ENCODE measurements at places on chromosomes 4 and X.
A peak's percentile ranks its signal among the peaks of the same experiment; 100 is the strongest.

DNA sequence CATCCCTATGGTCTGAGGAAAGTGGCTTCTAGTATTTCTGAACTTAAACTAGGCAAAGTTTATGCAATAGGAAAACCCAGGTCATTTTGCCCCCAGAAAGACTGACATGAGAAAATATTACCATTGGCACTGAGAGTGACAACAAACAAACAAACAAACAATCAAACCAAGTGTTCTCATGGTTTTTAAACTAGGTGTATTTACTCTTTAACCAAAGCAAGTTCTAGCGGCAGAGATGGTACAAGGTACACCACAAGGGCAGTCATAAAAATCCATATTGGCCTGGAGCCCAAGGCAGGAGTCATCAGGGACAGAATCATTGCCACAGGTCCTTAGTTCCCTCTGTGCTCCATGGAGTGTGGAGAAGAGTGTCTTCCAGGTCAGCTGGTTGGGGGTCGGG lies 26.0 kb upstream of the ENPEP start:
- DNase-seq = no peak

DNA sequence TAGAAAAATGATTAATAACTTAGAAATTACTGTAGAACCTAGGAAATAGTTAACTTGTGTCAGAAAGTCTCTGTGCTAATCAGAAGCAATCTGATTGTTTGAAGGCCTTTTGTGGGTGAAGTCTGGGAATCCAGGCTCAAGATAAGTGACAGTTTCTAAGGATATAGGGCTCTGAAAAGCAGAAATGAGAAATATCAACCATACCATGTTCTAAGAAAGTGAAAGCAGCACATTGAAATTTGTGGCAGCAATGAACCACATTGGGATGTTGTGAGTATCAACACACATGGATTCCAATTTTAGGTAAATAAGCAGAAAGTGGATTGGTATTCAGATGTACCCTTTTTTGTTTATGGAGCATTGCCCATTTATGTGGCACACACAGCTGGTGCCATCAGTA lies 464.6 kb downstream of the IL15 start:
- no peak for DNase-seq

- DNase-seq = no peak
These were observed 41.1 kb downstream of the HPF1 start for GRCh38 chr4:169716677-169717076.

- peak; percentile 4 for DNase-seq
These were observed 1761.0 kb downstream of the STIM2 start for GRCh38 chr4:28621591-28621990.

DNA sequence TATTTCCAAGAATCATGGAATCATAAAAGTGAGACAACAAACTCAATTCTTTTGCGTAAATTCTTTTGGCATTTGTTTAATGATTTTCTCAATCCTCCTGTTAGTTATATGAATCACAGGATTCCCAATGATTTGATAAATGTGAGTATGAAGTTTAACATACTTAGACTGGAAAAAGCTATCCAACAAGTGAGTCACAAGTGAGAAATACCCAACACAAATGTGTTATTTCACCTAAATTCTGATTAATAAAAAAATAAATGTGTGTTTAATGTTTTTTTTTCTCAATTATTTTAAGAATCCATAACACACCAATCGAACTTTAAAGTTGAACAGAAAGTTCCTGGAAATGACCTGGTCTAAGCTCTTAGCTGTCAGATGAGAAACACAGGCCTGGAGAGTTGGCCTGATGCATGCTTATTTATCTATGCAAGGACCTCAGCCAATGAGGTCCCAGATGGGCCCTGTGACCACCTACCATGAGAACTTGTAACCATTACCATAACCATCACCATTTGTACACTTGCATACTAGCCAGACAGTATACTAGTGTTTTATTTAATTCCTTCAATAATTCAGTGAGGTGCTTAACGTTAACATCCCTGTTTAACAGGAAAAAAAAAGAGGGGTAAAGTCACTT lies 386.7 kb downstream of the SPRY1 start:
- peak; percentile 23 for DNase-seq

DNA sequence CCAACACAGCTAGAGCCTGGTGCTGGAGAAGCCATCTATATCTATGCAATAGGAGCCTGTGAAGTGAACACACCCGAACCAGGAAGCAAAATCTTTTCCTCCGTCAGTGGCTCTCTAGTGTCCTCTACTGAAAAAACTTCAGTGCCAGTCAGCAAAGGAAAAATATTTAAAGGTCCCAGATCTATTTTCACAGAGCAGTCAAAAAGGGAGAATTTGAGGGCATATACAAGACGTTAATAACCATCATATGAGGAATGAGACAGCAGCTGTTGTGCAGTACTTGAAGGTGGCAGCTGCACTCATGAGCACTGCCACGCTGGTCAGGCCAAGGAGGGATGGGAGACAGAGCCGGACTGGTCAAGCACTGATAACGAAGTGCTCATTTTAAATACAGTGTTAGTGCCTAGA lies 14.4 kb downstream of the MCUB start:
- no peak for DNase-seq

- DNase-seq = no peak
These were observed at the start of gene RAB33B for GRCh38 chr4:139454111-139455045. Gene RAB33B (plus strand): TSS chr4:139454121. CDS start chr4:139454196, 75 bp downstream.

GRCh38 chr4:97330917-97331316 lies 812.4 kb downstream of the STPG2 start:
- DNase-seq = no peak

GRCh38 chr4:47824840-47825239 lies 13.0 kb downstream of the CORIN start:
- no peak for DNase-seq

DNA sequence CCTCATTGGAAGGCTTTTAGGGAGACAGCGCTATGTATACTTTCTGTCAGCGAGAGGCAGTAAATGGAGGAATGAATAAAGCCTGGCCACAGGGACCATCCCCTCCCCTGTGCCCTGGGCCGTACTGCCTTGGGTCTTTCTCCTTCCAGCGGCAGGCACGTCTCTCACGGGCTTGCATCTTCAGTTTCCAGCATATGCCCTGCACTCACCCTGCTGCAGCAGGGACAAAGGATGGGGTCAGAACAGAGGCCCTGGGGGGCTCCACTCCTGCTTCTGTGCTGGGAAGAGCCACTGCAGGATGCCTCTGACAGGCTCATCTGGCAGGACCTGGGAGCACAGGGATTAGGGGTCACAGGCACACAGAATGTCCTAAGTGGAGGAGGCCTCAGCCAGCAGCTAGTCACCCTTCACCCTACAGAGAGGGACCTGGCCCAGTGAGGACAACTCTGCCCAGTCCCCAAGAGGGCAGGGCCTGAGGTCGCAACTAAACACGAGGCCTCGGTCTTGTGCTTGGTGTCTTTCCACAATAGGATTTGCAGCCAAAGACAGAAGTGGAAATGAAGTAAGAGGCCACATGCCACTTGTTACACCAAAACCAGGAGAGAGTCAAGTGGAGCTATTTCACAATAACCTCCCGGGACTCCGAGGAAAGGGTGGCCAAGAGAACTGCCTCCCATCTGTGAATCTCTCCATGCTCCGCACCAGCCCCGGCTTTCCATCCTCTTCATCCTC lies 150.8 kb downstream of the AFAP1 start:
- no peak for DNase-seq

GRCh38 chr4:89174784-89175183 lies 63.5 kb downstream of the TIGD2 start:
- DNase-seq = no peak

- no peak for DNase-seq
These were observed 27.8 kb upstream of the NXF3 start for GRCh38 chrX:103120748-103121147.

GRCh38 chr4:6785572-6785925 lies 3.0 kb downstream of the KIAA0232 start:
- DNase-seq = no peak

- no peak for DNase-seq
These were observed 153.9 kb upstream of the TENM3 start for GRCh38 chr4:182089326-182089725.

- DNase-seq = no peak
These were observed 387.4 kb upstream of the CPEB2 start for GRCh38 chr4:14614840-14615239.

GRCh38 chr4:21811565-21811964 lies 137.0 kb downstream of the KCNIP4 start:
- no peak for DNase-seq

GRCh38 chr4:25076625-25077398 lies 46.1 kb upstream of the LGI2 start:
- no peak for DNase-seq

DNA sequence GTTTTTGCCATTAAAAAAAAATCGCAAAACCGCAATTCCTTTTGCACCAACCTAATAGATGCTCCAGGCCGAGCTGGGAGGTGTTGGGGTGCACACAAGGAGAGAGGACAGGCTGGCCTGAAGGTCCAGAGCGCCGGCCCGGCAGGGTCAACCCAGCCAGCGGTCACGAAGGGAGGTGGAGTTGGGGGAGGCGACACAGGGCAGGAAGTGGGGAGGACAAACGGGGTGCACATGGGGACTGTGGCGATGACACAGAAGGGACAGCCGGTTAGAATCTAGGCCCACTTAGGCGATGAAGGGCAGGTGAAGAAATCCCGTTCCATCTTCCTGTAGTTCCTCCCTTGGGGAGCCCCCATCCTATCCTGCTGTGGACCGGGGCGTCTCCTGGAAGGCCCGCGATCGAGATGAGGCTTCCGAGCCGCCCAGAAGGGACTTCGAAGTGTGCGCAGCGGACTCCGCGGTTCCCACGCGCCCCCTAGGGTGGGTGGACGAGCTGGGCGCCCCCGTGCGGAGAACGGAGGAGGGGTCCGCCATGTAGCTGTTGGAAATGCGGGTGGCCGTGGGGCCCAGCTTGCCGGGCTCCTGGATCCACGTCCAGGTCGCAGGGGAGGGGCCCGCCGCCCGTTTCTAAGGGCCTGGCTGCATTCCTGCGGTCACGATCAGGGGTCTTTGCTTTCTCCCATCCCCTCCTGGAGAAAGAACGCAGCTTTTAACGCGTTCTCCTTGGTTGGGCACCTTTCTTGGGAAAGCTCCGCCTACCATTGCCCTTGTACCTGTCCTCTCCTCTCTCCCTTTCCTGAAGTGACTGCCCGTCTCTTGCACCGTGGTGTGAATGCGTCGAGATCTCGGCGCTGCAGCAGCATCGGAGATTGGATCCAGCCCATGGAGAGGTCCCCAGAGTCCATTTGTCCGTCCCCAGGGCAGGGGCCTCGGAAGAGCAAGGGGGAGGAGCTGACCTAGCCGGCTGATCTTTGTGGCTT lies 17.0 kb upstream of the HPF1 start:
- DNase-seq = no peak

DNA sequence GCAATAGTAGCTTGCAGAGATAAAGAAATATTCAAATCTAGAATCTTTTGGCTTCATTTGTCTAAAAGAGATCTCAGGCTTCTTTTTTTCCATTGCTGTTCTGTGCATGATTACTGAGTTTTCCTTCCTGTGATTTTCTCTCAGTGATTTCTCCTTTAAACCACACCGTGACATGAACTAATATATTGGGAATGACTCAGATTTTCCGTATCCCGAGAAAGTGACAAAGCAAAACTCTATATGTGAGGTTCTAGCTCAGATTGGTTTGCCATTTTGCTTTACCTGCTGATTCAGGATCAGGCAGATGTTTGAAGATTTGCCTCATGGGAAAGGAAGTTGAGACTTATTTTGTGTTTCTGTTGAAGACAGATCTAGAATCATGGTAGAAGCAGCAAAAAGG lies 59.4 kb downstream of the MTHFD2L start:
- DNase-seq = no peak

DNA sequence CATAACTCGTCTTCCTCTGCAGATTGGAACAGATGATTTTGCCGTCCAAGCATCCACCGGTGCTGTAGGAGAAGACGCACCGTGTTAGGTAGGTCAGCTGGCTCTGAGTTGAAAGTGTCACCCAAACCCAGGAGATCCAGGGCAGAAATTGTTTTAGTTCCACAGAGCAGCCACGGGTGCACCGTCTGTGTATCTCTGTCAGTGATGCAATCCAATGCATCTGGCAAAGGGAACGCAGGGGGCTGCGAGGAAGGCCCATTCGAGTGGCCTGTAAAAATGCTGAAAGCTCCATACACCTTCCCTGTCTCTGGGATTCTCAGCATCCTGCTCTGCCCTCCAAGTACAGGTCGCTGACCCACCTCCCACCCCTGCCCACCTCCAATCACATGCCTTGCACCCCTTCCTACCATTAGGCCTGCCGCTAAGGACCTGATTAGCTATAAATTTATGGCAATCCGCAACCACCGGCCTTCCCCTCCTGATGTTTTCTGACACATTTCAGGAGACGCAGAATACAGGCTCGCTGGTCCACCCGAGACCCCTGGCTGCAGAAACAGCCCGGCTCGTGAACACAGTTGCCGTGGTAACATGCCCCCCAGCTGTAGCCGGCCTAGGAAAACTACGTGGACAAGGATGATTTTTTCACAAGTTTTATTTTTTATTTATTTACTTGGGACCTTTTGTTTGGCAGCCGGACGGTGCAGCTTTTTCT lies 39.7 kb upstream of the SHOX start:
- no peak for DNase-seq

DNA sequence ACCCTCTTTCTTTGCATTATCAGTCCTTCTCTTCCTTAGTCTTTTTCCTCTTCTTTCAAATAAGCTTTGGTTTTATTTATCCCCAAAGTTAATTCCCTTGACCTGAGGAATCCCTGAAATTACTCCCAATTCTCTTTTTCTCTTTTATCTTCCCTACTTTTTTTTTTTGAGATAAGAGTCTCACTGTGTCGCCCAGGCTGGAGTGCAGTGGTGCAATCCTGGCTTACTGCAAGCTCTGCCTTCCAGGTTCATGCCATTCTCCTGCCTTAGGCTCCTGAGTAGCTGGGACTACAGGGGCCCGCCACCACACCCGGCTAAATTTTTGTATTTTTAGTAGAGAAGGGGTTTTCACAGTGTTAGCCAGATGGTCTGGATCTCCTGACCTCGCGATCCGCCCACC lies 17.8 kb downstream of the CAMK2D start:
- no peak for DNase-seq

DNA sequence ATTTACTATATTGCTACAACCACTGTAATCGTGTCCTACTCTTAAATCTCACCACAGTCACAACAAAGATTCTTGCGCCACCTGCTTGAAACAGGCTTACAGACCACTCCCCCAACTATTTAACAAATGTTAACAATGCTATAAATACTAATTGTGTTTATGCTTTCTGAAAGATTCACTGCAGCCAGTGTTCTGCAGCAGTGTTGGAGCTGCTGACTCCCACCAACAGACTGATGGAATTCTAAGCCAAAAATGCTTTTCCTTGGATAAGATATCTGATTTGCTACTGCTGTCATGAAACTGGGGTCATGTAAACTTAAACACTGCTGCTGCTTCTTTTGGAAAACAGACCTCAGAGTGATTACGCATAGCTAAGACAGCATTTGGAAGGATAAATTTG lies 244.2 kb upstream of the MAB21L2 start:
- no peak for DNase-seq

- DNase-seq = no peak
These were observed 171.3 kb downstream of the PTTG2 start for GRCh38 chr4:38131371-38132091.
